ENCODE measurements at places on chromosomes 11 and 22.

GRCh38 chr11:91790346-91791170 is 434.1 kb upstream of the FAT3 start:
- DNase-seq, result no peak

GRCh38 chr11:129950101-129951091 is 52.2 kb downstream of the PRDM10 start:
- no peak for DNase-seq

DNA sequence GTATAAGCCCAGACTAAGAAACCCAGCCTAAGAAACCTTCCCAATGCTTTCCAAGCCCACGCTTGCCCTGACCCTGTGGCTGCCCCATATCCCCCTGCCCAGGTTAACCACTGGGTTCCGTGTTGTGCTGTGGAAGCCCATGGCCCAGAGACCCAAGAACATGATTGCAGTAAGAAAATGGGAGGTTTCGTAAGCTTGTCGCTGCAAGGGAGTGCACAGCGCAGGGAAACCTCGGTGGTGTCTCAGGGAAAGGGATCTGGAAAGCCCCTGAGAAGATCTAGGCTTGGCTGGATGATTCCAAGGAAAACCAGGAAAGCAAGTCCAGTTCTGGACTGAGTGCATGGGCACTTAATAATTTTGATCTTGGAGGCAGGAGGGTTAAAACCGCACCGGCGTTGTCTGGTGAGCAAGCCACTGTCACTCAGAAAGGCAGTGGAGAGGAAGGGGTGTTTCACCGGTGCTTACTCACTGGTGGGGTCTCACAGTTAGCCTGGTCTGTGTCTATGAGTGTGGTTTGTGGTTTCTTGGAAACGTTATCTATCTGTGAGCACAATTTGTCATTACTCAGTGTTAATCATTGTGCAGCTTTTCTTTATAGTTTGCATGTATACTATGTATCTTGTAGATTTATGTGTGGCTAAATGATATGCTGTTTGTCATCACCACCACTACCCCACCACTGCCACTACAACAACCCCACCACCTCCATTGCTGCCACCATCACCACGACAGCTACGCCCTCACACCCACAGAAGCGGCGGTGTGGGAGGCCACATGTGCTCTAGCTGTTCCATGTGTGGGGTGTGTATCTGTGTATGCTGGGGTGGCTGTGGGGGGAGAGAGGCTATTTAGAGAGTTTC is 53.3 kb upstream of the PRDM11 start:
- no peak for DNase-seq

DNA sequence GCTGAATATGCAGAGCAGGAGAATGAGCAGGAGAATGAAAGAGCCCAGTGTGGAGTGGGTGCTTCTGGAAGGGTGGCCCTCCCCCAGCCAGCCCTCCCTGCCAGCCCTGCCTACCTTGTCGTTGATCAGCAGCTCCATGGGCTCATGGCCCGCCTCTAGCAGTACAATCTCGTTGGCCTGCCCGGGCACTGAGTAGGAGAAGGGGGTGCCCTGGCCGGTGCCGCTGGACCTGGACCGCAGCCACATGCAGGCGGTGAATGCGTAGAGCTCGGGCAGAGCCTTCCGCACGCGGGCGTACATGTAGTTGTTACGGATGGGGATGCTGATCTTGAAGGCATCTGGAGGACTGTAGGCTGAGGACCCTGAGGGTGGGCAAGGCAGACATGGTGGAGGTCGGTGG is 17.4 kb downstream of the NPTXR start:
- DNase-seq, result no peak

Measured in activated T-helper 1 cell treated with anti-CD3 and anti-CD28 coated beads, Interleukin-2, amount 50 U/mL, for 16 hours (primary cell).